AG08396 (cell line): ENCODE measurements at places on chromosomes 1 and 21.

DNA sequence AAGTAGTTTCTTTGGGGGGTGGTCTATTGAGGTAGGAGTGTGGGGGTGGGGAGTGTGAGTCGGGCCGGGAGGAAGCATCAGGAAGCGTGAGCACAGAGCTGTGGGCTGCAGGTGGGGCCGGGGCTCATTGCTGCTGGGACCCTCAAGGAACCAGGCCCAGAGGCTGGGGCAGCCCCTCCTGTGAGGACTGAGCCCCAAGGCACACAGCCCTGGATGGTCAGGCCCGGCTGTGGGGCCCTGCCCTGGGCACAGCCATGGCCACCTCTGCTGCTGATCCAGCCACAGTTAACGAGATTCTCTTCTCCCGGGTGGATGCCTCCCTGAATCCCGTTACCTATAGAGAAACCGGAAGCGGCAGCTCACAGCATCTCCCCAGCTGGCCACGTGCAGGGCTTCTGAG, 22.9 kb upstream of the SUMO3 start:
- DNase-seq = no peak

DNA sequence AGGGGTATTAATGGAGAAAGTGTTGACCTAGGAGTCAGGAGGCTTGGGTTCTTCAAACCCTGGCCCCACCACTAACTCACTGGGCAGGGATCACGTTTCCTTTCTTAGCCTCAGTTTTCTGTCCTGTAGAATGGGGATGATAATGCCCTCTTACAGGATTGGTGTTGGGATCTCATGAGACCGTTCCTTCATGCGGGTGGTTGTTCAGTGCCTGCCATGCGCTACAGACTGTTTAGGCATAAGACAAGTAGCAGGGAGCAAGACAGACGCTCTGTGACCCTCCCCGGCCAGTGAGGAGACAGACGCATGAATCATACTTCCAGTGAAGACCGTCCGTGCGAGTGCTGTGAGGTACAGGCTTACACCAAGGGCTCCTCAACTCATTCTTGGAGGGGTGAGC, 81.7 kb downstream of the MAN1C1 start:
- no peak for DNase-seq

GRCh38 chr1:47137198-47137597, at the start of gene CYP4A22:
CYP4A22 (plus strand) TSS chr1:47137441; CDS start chr1:47137486, 45 bp downstream.
- no peak for DNase-seq

DNA sequence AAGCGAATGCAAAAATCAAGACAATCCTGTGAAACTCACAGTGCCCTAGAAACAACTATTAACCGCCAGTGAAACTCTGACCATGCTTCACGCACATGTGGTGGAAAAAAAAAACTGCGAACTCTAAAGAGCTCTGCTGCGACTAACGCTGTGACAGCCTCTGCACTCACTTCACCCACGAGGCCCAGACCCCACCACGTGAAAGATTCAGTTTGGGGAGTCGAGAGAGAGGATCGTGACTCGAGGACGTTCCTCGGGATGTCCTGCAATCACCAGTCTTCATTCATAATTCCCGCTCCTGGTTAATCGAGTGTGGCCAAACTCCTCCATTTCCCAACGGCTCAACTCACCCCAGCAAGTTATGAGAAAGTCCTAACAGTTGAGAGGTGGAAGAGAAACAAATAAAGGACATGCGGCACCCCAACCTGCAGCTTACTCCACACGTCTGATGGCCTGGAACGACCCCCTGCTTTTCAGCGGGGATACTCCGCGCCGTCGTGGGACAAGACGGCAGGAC, 1.1 kb downstream of the SERBP1 start:
- DNase-seq = peak; percentile 32

GRCh38 chr1:37947364-37947763, 511 bp upstream of the INPP5B start:
- DNase-seq = no peak
